ENCODE measurements at places on chromosomes 7 and 10.

GRCh38 chr7:29204491-29205272, 10.1 kb downstream of the CHN2 start:
- DNase-seq: no peak

GRCh38 chr7:101390901-101391301, 28.2 kb downstream of the COL26A1 start:
- no peak for DNase-seq

- no peak for DNase-seq
These were observed 24.7 kb upstream of the SLC18A3 start for GRCh38 chr10:49585387-49585786.

DNA sequence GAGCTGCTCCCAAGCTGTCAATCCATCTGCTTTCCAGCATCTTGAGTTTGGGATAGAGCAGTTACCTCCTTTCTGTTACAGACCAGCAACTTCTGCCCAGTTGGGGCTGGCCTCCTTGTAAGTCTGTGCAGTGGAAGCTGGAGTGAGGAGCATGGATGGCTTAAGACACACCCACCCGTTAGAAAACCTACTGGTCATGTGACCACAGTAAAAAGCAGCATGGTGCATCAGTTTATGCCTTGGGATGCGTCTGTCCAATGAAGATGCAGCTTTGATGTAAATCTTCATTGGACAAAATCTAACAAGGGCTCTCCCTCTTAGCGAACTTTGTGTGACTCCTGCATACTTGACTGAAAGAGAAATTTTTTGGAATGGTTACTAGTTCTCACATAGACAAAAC, 453.5 kb downstream of the TYW1 start:
- DNase-seq: no peak
